ENCODE measurements at places on chromosomes 12 and 14.

DNA sequence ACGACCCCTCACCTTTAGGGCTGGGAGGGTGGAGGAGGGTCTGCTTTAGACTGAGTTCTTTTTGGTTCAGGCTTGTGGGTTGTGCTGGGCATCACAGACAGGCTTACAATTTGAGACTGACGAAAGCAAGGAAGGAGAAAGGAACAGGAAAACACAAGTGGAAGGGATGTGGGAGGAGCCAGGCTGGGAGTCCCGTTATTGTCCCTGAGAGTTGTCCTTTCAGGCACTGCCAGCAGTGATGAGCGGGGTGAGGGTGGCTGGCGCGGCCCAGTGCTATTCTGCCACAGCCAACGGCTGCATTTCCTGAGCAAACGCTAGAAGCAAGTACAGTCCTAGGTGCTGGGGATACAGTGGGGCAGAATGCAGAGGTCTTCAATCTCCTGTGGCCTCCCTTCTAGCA lies 29.2 kb upstream of the TSPAN9 start:
- no peak for DNase-seq

DNA sequence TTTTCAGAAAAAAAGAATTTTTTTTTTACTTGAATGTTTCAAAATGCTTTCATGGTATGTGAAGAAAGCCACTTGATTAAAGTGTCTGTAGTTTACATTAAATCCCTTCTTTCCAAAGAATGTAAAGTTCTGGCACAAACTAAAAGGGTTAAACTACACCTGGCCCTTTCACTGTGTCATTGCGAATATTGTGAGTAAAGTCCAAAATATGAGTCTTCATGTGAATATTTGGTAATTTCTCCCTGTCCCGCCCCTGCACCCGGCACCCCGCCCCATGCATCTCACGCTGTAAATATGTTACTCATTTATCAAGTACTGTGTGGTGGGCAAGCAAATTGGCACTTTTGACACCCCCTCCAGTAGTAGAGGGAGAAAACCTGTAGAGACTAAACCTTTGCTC lies 274.7 kb downstream of the TTC6 start:
- no peak for DNase-seq

DNA sequence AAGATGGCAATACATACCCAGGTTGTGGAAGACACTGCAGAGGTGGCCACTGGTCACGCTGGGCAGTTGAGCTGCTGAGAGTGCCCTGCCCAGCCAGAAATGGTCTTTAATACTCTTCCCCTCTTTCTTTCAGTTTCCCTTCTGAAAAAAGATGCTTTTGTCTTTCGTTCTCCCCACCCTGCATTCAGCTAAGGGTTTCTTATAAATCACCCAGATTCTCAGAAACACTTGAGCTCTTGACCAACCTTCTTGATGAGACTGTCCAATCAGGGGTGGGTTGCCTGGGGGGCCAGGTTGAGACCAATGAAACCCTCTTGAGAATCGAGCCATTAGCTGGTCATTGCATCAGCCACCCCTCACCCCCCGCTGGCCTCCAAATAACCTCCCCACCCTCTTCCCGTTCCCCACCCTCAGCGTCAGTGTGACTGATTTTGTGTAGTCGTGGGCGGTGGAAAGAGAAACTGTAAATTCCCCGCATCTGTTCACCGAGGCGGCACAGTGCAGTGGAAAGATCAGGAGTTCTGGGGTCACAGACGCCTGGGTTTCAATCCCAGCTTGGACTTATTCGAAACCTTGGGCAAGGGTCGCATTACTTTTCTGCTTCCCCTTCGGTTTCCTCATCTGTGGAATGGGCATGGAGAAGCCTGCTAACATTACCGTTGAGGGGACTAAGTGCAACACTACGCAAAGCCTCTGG lies 52.3 kb downstream of the SLC25A47 start:
- DNase-seq = peak; percentile 89

GRCh38 chr12:76024942-76025600 lies 6.5 kb downstream of the PHLDA1 start:
- no peak for DNase-seq

DNA sequence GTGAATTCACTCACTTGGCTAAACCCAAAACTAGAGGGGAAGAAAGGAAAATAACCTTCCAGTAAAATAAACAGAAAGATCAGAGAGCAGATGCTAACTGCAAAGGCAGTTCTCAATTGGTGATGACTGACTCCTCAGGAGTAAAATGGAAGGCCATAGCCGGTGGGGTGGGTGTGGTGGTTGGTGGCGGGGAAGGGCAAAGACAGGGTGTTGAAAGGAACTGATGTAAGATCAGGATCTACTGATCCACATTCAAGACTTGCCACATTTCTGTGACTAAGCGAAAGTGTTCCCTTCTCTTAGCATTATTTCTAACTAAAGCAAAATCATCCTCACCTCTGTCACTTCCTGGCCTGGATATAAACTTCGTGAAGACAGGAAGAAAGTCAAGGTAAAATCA lies 26.3 kb upstream of the TC2N start:
- no peak for DNase-seq
